Effector memory CD4-positive, alpha-beta T cell (primary cell): ENCODE measurements at places on chromosomes 16 and 17.

DNA sequence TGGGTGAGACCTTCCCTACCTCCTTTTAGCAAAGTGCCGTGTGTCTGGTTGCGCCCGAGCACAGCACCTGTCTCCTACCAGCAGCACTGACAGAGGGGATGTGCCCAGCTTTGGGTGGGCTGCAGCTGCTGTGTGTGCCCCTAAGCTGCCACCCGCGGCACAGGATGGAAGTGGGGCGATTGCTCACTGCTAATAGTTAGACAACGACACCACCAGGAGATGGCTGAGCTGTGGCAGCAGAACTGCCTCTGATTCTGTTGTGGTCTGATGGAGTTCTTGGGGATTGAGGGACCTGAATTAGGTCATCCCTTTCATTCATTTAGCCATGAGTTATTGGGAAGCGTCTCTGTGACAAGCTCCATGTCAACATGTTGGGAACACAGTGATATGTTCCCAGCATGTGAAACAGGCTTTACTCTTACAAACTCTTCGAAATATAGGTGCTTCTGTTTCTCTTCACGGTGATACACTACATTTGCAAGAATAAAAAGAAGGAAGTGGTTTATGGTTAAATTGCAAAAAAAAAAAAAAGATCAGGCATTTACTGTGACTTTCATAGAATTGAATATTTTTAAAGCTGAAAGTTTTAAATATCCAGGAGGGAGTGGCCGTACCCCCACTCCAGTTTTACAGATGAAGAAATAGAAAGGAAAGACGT, 184.4 kb downstream of the MAF start:
- no peak for DNase-seq

DNA sequence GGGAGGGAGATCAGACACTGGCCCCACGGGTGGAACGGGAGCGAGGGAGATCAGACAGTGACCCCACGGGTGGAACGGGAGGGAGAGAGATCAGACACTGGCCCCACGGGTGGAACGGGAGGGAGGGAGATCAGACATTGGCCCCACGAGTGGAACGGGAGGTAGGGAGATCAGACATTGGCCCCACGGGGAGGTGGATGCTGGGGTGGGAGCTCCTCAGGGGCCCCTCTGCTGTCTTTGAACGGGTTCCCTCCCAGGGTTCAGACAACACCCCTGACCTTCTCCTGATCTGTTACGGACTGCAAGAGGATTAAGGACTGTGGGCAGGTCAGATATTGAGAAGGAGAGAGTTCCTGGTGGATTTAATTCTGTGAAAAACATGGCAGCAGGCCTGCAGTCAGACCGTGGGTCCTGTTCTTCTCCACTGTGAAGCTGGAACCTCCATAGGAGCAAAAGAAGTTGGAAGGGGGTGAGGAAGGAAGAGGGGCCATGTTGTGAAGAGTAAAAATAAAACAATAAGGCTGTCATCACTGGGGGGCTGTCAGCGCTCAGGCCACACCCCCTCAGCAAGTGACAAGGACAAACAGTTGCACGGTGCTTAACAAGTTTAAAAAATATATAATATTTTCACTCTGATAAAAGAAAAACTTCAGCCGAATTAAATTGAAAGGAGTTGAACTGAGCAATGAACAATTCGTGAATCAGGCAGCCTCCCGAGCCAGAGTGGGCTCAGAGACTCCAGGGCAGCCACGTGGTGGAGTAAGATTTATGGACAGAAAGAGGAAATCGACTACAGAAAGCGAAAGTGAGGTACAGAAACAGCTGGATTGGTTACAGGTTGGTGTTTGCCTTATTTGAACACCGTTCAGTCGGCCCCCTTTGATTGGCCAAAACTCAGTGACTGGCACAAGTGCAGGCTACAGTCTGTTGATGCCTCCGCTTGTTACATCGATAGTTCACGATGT, 348.7 kb upstream of the TNRC6C start:
- peak; percentile 37 for DNase-seq

DNA sequence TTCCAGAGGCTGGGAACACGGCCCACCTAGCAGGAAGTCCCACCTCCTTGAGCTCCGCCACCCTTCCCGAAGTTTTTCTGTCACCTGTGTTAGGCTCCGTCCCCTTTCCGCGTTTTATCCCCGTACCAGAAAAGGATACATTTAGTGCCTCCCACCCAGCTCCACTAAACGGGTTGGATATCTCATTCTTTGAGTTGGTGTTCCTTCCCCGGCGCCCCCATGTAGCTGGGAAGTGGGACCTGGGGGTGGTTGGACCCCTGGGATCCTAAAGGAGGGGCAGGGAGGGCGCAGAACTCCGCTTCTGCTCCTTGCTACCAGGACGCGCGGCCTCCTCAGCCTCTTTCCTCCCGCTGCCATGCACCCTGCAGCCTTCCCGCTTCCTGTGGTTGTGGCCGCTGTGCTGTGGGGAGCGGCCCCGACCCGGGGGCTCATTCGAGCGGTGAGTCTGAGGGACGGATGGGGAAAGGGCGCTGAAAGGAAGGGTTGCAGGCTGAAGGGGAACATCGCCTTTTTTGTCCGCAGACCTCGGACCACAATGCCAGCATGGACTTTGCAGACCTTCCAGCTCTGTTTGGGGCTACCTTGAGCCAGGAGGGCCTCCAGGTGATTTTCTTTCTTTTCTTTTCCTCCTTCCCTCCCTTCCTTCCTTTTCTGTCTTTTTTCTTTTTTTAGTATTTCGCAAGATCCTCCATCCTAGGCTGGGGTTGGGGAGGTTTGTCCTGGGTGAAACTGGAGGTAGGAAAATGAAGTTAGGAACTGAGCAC, 669 bp downstream of the RNF167 start:
- DNase-seq = peak; percentile 28

GRCh38 chr17:79041041-79041570, 17.1 kb downstream of the C1QTNF1 start:
- no peak for DNase-seq

DNA sequence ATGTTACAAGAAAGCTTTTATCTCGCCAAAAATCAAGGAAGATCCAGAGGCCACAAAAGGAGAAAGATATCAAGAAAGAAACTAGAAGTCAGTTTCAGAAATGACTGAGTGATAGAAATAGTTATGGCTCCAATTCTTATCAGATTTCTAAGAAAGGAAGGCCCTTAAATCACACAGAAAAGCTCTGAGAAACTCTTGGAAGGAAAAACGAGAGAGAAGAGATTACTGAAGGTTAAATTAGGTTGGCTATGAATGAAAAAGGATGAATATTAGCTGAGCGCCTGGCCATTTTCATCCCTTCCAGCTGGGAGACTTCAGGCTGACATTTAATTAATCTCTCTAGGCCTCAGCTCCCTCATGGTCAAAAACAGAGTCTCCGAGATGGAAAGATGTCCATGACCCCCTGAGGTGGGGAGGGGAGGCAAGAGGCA, 72.3 kb downstream of the CYTH1 start:
- DNase-seq = no peak

- DNase-seq = no peak
Observed at GRCh38 chr17:78864117-78864516, 23.5 kb upstream of the USP36 start.

GRCh38 chr16:63613701-63614100, 1508.2 kb downstream of the CDH11 start:
- DNase-seq = no peak

- no peak for DNase-seq
Observed at GRCh38 chr16:50389900-50390299, 21.1 kb upstream of the BRD7 start.

DNA sequence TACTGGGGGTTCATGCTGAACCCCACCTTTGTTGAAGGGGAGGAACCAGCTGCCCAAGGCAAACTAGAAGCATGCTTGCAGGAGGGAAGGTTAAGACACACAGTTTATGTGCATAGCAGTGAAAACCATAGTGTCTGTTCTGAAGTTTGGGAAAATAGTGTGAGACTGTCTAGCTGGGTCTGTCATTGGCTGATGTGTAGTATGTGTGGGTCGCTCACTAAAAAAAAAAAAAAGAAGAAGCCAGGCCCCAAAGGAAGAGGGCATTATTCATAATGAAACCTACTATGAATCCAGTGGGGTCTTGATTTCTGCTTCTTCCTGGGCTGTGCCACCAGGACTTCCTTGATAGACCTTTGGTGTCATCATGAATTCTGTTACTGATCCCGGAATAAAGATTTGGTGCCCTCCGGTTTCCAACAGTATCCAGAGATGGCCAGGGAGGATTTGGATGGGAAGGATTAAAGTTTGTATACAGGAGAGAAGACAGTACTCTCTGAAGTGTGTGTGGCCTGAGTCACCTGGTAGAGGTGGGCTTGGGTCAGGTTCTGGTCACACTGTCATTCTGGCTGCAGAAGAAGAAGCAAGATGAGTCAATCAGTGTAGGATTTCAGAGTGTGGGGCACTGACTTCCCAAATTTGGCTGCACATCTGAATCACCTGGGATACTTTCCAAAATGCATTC, 220.3 kb downstream of the PRKCA start:
- DNase-seq = no peak

- no peak for DNase-seq
Observed at GRCh38 chr17:49616086-49616485, 40.4 kb downstream of the NXPH3 start.

- DNase-seq = no peak
Observed at GRCh38 chr17:76532072-76532651, 5.3 kb downstream of the CYGB start.

GRCh38 chr17:60604686-60605334, 4.8 kb downstream of the PPM1D start:
- DNase-seq = no peak

- no peak for DNase-seq
Observed at GRCh38 chr16:52489894-52490293, 57.0 kb downstream of the TOX3 start.

GRCh38 chr17:72421128-72422092, 300.6 kb downstream of the SOX9 start:
- DNase-seq = no peak

GRCh38 chr17:46078675-46079074, 79.6 kb downstream of the STH start:
- no peak for DNase-seq

GRCh38 chr17:67546578-67547527, 169.8 kb downstream of the PITPNC1 start:
- no peak for DNase-seq

GRCh38 chr16:88312732-88313131, 70.0 kb upstream of the ZNF469 start:
- DNase-seq = no peak

- DNase-seq = no peak
Observed at GRCh38 chr16:67893743-67894399, 817 bp downstream of the PSKH1 start.

GRCh38 chr17:37098910-37099664, 150.3 kb downstream of the AATF start:
- DNase-seq = no peak

- no peak for DNase-seq
Observed at GRCh38 chr17:61405686-61406536, 6.3 kb downstream of the TBX2 start.

DNA sequence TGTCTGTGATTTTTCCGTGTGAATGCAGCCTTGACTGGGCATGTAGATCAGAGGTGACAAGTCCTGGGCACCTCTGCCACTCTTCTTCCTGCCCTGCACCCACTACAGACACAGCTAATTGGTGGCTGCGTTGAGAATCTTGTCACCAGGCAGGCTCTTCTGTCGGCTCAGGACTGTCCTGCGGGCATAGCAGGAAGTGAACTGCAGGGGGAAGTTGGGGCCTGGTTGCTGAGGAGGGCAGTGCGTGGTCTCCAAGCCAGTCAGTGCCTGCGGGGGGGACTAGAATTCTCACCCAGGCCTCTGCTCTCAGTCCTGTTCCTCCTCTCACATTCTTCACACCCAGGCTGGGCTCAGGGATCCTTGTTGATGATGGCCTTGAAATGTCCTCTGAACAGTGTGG, 50.5 kb downstream of the JPH3 start:
- DNase-seq = no peak
